CD4-positive, alpha-beta T cell treated with Interleukin-4 for 4 hours (primary cell): ENCODE measurements at places on chromosomes 1 and 21.
A peak's percentile ranks its signal among the peaks of the same experiment; 100 is the strongest.

- DNase-seq, result no peak
These were observed 18.7 kb downstream of the DMRTB1 start for GRCh38 chr1:53477651-53478501.

- DNase-seq, result no peak
These were observed 12.2 kb downstream of the DSTYK start for GRCh38 chr1:205199090-205199930.

DNA sequence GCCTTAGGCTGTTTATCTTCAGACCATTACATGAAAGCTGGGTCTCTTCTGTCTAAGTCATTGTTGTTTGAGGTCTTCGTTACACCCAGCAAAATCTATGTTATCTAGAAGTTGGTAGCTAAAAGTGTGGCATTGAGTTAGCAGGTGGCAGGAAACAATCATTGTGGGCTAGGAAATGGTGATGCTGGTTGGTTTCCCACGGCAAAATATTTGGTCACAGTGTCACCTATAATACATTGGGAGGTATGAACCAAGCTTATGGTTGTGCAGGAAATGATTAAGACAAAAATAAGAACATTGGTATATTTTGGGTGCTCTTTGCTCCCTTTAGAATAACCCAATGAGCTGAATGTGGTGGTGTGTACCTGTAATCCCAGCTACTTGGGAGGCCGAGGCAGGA is 169.7 kb downstream of the TRIM33 start:
- peak; percentile 72 for DNase-seq

GRCh38 chr1:172089768-172090510 is 248.6 kb downstream of the DNM3 start:
- peak; percentile 63 for DNase-seq

GRCh38 chr1:162902416-162902815 is 41.4 kb upstream of the CCDC190 start:
- no peak for DNase-seq

- no peak for DNase-seq
These were observed 61.6 kb downstream of the EDEM3 start for GRCh38 chr1:184693011-184693410.

DNA sequence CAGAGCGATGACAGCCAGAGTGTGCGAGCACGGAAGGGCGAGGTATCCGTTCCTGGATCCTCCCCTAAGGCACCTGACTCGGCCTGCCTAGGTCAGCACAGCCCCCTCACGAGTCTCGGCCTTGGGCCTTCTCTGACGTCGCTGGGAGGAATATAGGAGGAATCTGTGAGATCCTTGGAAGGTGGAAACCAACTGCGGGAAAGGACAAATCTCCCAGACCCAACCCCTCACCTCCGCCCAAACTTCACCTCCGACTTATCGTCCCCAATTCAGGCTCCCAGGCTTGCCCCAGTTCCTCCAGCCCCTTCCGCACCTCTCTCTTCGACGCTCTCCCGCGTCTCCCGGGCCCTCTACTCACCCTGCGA is 494 bp downstream of the APH1A start:
- peak; percentile 48 for DNase-seq

DNA sequence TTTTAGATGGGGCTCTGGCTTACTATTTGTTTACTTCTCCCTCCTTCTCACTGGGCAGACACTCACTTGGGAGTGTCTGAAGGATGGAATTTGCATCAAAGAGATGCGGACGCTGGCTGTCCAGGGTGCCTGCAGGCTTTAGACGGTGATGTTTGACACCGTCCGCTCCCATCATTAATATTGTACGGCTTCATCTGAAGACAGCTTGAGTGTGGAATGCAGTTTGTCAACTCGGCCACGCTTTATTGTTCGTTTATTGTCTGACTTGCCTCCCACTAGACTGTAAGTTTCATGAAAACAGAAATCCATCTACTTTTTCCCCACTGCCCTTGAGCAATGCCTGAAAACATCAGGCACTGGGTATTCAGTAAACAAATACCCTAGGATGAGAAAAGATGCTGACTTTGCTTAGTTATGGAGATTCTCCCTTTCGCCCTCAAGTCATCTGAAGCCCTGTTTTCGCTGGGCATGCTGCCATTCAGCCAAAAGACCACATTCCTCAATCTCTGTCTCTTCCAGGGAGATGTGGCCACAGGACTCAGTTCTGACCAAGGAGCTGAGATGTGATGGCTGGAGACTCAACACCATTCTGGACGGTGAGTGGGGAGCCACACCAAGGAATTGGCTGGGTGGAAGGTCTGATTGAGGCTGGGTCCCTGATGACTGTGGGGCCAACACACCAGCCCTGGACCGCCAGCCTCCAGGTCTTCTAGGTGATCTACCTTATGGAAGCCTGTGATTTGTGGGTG is 87.6 kb downstream of the BCAR3 start:
- DNase-seq, result no peak

GRCh38 chr1:22592919-22593790 is 29.9 kb downstream of the EPHA8 start:
- no peak for DNase-seq

GRCh38 chr1:30416221-30416820 is 307.1 kb downstream of the MATN1 start:
- no peak for DNase-seq

DNA sequence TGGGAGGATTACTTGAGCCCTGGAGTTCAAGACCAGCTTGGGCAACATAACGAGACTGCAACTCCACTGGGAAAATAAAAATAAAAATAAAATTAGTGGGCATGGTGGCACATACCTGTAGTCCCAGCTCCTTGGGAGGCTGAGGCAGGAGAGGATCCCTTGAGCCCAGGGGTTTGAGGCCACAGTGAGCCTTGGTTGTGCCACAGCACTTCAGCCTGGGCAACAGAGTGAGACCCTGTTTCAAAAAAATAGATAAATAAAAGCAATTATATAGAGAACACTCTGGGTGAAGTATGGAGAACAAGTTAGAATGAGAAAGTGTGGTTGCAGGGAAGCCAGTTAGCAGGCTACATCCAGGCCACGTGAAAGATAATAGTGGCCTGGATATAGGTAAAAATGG is 25.7 kb downstream of the CXADR start:
- DNase-seq, result no peak

GRCh38 chr1:68344208-68344607 is 105.5 kb downstream of the RPE65 start:
- DNase-seq, result no peak

- DNase-seq, result no peak
These were observed 107.1 kb downstream of the SPSB1 start for GRCh38 chr1:9399510-9400424.

DNA sequence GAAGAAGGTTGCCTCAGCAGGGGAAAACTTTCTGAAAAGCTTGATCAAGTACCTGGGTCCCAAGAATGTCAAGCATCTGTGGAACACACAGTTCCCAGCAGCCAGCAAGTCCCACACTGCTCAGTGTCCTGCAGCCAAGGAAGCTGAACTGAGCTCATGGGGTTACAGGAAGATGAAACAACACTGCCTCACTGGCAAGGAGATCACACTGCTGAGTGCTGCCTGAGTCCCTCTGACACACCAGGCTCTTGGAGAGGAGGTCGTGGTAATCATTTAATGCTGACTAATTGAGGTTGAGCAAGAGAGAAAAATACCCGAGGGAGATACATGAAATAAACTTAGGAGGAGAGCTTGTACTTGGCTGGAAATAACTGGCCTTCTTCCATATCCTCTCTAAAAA is 75.2 kb downstream of the MPZL1 start:
- no peak for DNase-seq

DNA sequence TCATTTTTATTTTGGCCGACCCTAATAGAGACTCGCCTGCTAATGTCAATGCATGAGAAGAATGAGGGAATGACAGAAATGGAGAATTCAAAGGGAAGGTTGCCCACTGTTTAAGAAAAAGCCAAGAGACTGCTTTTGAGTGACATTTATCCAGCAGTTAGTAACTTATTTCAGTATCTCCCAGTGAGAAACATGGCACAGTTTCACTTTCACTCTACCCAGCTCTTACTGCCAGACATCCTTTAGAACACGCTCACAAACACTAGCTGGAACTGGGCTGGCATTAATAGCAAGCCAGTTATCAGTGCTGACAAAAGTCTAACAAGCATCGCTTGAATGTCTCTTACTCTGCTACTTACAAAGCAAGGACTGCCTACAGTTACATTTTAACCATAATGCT is 8.5 kb downstream of the GGPS1 start:
- peak; percentile 60 for DNase-seq

DNA sequence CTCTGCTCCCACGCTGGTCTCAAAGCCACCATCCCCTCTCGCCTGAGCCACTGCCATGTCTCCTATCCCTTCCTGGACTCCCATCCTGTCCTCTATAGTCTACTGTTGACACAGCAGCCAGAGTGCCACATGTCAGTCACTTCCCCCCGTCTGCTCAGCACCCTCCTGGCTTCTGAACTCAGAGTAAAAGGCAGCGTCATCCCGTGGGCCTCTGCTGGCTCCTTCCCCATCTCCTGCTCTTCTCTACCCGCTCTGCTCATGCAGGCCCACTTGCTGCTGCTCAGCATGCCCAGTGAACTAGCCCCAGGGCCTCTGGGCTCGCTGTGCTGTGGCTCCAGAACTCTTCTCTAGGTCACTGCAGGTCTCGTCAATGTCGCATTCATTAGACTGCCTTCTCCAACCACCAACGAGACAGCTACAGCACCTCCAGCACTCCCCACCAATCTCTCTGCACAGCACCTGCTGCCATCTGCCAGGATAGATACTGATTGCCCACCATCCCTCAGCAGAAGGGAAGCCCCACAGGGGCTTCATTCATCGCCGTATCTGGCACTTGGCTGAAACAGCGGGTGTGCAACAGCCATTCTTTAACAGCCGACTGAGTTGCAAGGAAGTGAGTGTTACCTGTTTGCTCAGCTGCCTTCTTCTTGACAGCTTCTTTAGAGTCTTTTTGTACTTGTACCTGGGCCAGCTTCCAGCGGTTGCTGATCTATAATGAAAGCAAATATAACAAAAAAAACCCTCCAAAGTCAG is 11.8 kb upstream of the SRM start:
- DNase-seq, result no peak

GRCh38 chr1:224859651-224860050 is 69.8 kb upstream of the DNAH14 start:
- no peak for DNase-seq

DNA sequence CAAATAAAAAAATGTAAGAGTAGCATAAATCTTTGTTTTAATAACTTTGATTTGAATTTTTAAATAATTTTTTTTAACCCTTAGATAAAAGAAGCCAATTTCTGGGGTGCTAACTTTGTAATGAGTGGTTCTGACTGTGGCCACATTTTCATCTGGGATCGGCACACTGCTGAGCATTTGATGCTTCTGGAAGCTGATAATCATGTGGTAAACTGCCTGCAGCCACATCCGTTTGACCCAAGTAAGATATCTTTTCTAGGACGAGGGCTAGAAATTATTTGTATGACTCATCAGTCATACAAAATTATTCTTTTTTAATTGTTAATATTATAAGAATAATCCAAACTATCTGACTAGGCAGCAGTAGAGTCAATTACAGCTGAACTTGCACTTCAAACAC is 71.2 kb downstream of the GPR161 start:
- no peak for DNase-seq

DNA sequence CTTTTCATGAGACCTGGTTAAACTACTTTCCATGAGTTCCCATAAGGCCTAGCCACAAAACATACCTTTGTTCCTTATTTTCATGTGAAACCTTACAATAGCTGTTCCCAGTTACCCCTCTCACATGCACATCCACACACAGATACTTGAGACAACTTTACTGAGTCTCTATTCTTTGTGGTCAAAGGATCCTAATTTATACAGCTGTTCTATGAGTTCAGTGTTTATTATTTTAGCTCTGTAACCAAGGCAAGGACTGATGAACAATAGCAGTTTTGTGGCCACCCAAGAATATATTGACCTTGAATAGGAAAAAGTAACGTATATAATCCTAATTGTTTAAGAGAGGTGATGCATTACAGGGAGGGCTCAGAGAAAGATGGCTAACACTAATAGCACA is 160.5 kb upstream of the CACYBP start:
- no peak for DNase-seq

DNA sequence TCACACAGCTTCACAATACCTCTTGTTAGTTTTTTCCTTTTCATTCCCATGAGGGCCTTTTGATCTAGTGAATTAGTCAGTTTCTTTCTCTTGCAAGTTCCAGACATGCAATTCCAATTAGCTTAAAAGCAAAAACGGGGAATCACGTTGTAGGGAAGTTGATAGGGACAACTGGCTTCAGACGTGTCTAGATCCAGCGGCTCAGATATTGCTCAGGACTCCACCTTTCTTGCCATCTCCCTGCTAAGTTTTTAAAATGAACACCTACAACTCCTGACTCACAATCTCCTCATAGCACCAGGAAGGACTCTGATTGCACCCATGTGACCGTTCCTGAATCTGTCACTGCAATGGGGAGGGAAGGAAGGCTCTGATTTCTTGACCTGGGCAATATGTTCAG is 63.8 kb upstream of the ARHGAP29 start:
- DNase-seq, result no peak

- DNase-seq, result no peak
These were observed 86.0 kb downstream of the CCDC185 start for GRCh38 chr1:223479261-223479660.

DNA sequence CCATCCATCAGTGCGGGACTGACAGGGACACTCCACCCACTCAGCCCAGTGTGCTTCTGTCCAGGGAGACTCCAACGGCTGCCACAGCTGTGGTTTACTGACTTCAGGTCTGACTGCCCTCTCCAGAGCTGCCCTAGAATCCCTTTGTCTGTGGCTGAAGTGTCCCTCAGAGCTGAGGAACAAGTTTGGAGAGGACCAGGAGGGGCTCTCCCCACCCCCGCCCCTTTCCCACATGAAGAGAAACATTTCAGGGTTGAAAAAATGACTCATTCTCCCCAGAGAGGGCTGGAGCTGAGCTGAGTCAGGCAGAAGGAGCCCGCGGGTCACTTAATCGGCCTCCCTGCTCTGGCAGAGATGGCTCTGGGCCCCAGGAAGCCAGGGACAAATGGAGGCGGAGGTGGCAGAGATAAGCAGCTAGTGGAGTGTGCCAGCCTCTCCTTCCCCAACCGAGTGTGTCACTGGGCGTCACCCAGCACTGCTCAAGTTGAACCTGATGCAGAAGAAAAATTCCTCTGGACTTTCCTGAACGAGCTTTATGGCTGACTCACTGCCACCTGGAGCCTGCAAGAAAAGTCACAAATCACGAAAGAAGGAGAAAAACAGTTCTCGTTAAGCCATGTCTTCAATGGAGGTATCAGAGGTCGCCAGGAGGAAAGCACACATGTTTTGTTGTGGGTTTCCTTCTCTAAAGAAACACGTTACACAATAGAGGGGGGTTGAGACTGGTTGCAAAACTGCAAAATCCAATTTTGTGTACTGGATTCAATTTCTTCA is 34.3 kb upstream of the ECE1 start:
- DNase-seq, result peak; percentile 82

DNA sequence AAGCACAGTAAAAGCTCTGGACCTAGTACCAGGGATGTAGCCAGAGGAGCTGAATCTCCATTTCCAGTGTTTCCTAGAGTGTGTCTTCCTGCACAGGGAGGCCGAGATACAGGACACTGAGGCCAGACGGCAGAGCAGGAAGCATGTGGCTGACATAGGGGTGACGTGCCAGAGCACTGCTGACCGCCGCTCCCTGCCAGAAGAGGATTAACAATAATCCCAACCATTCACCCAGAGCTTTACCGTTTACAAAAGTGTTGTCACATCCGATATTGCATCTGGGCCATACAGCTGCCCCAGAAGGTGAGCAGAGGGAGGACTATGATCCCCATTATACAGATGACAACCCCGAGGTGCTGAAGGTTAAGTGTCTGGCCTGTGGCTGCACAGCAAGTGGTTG is 5.8 kb upstream of the CLDN19 start:
- DNase-seq, result no peak
